ENCODE measurements at places on chromosomes 4 and X. TPM values are rescaled to one million over a fixed set of nuclear protein-coding genes. Genes with fewer than 3 reads are reported as not detected.
A peak's percentile ranks its signal among the peaks of the same experiment; 100 is the strongest.

DNA sequence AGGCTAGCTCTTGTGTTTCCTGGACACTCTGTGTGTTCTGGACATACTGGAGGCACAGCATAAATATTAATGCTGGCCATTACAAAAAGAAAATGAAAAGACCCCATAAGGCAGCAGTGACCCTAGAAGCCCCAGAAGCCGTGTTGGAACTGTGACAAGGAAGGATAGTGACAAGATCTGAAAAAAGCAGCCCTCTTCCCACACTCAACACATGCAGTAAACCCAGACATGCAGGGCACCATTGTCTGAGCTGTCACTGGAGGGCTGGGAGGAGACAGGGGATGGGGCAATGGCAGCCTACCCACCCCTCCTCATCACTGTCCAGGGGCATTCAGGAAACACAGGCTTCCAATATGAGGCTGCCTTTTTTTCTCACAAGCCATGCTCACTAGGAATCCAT is 6.5 kb downstream of the TRIM2 start:
- no peak for DNase-seq

Gene TSPAN7
- total RNA-seq, result 21.3 TPM

Gene PAGE1
- not detected for total RNA-seq

Gene KCTD8
- 0.17 TPM for total RNA-seq

Gene CSAG2
- total RNA-seq, result not detected

- no peak for DNase-seq
These were observed 676.7 kb downstream of the GALNTL6 start for GRCh38 chr4:172489861-172490260.

Gene TMEM156
- total RNA-seq, result 0.13 TPM

- no peak for DNase-seq
These were observed 427.2 kb downstream of the FAT4 start for GRCh38 chr4:125741825-125742452.

DNA sequence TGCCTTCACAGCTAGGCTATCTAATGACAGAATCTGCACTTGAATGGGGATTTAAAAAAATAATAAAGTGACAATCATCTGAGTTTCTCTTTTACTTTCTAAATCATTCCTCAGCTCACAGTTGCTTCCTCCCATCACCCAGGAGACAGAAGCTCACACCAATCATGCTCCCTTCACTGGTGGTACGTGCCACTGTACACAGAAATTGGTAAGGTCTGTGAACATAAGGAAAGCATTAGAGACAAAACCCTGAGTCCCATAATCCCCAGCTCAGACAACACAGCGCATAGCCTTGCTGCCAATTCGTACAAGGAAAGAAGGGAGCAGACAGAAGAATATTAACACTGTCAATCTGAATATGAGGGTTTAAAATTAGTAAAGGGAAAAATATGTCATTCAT is 133.1 kb downstream of the IDS start:
- DNase-seq, result no peak

GRCh38 chrX:21369613-21370012 is 4.6 kb upstream of the CNKSR2 start:
- DNase-seq, result no peak

GRCh38 chr4:92382128-92382527 is 78.4 kb downstream of the GRID2 start:
- no peak for DNase-seq

Gene ZXDA
- 4.4 TPM for total RNA-seq

GRCh38 chr4:87014284-87014782 is 79.5 kb downstream of the AFF1 start:
- DNase-seq, result no peak

Gene UGT2A1
- total RNA-seq, result not detected

Gene GALNTL6
- total RNA-seq, result 0.14 TPM

GRCh38 chrX:123169247-123169901 is 14.7 kb upstream of the GRIA3 start:
- no peak for DNase-seq

DNA sequence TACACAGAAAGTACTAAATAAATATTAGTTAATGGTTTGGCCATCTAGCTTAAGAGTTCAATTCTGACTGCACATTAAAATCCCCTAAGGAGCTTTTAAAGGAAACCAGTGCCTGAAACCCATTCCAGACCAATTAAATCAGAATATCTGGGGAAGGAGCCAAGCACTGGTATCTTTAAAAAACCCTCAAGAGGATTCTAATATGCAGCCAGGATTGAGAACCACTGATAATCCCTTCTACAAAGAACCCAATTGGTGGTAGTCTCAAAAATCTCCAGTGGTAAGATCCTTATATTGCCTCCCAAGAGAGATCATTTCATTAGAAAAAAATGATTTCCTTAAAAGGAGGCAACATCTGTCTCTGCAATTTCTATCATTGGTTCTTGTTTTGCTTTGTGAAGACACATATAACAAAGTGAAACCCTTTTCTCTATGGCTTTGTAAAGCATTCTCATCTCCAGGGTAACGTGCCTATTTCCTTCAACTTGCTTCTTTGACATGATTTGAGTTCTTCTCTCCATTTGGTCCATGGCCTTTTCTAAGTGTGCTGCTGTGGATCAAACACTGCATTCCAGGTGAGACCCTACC is 3.5 kb downstream of the GPR34 start:
- no peak for DNase-seq

Gene LRCH2
- total RNA-seq, result 0.82 TPM

DNA sequence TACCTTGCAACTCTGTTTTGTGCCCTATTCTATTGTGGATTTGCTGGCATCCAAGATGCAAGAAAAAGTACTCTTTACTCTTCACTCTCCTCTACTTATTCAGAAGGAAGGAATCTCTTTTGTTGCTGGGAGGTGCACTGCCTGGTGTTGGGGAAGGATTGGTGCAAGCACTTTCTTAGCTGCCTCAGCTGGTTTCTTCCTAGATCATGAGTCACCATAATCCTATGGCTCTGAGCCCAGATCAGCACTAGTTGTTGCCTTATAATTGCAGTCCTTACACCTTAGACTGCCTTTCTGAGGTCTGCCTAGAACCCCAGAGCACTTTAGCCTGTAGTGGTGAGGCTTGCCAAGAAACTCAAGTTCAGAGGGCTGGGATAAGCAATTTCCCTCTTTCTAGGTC is 37.0 kb upstream of the CT83 start:
- no peak for DNase-seq

DNA sequence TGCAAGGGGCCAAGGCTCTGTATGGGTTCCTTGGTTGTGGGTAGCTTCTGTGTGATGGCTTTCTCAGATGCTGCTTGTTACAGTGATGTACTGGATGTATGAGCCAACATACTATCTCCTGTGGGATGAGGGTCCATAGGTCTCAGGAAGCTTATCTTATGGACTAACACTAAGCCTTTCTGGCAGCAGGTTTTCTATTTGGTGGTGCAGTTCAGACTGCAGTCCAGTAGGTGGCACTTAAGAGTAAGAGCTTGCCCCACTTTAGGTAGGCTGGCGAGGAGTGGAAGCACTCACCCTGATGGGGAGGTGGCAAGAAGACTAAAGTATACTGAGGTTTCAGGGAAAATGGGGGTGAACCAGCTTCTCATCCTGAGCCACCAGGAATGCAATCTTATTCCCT is 306.7 kb upstream of the MAOA start:
- no peak for DNase-seq

DNA sequence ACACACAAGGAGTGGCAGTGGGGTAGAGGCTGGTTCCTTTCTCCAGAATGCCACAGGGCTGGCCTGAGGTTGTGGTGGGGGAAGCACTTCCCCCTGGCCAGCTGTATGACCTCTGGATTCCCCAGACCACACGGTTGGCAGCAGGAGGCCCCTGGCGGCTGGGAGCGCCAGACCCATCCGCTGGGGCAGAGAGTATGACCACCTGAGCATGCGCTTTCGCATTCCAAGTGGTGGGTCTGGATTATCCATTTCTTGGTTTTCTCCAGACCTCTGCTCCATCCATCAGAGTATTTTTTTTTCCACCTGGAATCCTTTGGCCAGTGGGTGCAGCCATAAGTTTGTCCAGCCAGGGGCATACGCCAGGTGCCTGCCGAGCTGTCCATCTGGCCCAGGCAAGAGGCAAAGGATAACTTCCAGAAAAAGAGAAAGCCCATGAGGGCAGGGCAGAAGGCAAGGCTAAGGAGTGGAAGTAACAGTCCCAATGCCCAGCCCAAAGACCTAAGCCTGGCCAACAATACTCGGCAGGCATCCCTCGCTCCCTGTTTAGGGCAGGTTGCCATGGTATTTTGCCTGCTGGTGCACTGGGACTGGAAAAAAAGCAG is 39.3 kb downstream of the NHSL2 start:
- no peak for DNase-seq

Gene RXFP1
- total RNA-seq, result not detected

Gene CCKAR
- total RNA-seq, result not detected

GRCh38 chr4:94882756-94883155 is 125.0 kb downstream of the BMPR1B start:
- DNase-seq, result no peak

Gene FSTL5
- not detected for total RNA-seq

GRCh38 chrX:132612821-132613564 is 124.2 kb upstream of the MBNL3 start:
- peak; percentile 4 for DNase-seq

DNA sequence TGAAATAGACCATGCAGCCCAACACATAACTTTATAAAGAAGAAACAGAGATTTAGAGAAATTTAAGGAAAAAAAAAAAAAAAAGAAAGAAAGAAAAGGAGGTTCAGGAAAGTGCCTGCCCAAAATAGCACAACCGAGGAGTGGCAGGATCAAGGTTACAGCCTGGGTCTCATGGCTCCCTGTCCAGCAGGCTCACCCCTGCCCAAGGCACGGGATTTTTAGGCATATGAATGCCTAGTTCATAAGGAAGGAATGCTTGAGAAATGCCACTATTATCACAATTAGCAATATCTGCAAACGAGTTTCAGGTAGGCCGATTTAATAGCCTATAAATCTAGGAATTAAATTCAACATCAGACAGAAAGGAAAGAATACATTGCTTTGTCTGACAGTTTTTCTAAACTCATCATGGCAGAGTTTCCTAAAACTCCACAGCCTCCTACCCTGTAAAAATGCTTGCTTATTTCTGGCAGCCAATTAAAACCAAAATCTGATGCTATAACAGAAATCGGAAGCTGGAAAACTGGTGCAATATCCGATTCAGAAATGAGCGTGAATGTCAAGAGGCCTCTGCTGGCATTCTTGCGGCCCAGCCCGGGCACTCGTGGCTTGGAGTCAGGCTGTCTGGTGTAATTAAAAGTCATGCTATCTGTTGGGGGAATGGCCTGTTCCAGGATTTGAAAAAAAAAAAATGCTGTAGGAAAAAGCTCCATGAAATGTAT is 63.5 kb downstream of the GEMIN8 start:
- DNase-seq, result no peak

Gene HTR2C
- not detected for total RNA-seq

Gene SYNPO2
- 231 TPM for total RNA-seq

Gene BBS12
- total RNA-seq, result 5.8 TPM

DNA sequence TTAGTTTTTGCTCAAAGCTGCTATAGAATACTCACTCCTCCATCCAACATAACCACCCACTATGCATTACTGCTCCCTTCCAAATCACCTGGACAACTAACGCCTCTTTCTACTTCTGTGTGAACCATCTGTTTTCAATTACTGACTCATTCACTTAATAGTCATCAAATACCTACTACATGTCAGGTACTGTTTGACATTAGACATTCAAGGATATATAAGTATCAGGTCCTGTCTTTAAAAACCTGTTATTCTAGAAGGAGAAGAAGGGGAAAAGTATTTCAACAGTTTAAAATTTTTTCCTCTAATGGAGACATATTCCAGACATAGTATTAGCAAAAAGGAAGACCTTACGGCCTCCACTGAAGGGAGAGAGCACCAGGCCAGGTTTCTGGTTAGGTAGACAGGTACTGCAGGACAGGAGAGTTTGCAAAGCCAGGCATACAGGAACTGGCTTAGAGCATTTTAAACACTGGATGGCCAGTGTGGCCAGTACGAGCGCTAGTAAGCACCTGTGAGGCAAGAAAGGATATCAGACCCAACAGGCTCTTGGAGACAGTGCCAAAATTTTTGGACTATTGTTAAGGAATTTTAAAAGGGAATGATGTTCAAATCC is 39.0 kb downstream of the SH3RF1 start:
- DNase-seq, result no peak

Gene ZFP92
- 0.34 TPM for total RNA-seq

DNA sequence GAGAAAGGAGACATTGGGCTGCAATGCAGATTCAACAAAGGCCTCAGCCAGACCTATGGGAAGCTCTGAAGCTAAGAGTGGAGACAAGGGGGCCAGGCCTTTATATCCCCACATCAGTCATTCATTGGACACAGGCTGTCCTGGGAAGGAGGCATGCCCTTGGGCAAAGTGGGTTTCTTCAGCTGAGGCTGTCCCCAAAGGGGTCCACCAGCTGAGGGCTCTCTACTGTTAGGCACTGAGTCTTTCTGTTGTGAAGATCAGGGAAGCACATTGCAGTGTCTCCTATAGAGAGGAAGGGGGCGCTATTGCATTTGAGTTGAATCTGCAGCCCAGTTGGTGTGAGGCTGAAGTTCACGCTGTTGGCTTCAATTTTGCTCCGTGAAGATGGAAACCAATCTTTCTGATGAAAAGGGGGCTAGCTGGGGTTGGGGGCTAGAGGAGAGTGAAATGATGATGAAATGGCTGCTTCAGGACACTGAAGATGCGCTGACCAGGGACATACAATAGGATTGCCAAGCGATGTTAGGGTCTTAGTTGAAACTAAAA is 48.0 kb downstream of the SLC25A5 start:
- DNase-seq, result peak; percentile 19

- no peak for DNase-seq
These were observed 136.5 kb upstream of the CPEB2 start for GRCh38 chr4:14865804-14866203.

DNA sequence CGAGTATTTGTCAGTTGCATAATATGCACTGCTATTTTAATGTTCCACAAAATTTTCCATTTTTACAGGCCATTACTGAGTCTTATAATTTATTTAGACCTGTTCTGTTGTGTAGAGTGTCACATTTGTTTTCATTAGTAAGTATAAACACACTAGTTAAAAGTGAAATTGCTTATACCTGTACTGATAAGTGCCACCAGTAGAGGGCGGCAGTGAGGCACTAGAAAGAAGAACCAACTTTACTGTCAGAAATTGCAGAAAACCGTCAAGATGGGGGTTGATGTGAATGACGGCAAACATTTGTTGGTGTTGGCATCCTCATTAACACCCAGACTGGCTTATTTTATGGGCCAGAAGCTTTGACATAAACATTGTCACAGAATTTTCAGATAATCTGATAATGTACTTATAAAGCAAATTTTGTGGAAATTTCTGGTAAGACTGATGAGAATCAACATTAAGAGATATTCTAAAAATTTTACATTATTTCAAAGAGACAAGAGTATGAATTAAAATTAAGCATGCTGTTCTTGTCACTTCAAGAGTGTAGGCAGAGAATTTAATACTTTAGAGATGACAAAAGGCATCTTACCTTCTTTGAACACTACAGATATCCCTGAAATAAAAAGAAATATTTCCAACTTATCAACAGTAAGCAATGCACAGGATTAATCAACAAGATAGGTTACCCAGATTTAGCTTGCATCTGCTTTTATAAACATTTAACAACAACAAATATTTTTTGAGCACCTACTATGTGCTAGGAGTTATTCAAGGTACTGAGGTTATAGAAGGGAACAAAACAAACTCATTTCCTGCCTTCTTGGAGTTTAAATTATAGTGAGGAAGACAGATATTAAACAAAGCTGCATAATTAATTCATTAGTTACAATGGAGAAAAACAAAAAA is 24.9 kb downstream of the ALPK1 start:
- DNase-seq, result peak; percentile 31

Gene REST
- 22.4 TPM for total RNA-seq
